ENCODE measurements at places on chromosomes 2 and 18.

- DNase-seq: no peak
Measured at GRCh38 chr2:55609938-55610578, 7.4 kb downstream of the PPP4R3B start.

DNA sequence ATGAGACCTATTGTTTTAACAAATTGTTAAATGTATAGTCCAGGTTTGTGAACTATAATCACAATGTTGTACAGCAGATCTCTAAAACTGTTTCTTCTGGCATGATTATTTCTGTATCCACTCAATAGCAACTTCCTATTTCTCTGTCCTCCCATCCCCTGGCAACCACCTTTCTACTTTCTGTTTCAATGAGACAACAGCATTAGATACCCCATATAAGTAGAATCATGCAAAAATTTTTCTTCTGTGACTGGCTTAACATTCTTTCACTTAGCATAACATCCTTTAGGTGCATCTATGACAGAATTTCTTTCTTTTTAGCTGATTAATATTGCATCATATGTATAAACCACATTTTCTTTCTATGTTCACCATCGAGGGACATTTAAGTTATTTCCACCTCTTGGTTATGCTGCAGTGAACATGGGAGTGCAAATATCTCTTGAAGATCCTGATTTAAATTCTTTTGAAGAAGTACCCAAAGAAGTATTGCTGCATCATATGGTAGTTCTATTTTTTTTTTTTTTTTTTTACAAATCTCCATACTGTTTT lies 713.5 kb downstream of the LRP1B start:
- DNase-seq: no peak

DNA sequence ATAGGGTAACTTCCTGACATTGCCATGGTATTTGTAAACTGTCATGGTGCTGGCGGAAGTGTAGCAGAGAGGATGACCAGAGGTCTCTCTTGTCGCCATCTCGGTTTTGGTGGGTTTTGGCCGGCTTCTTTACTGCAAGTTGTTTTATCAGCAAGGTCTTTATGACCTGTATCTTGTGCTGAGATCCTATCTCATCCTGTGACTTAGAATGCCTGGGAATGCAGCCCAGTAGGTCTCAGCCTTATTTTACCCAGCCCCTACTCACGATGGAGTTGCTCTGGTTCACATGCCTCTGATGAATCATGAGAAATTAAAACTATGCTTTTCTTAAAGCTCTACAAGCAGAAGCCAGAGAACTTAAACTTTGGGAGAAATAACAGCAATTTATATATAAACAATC lies 12.7 kb upstream of the NFU1 start:
- DNase-seq: no peak

DNA sequence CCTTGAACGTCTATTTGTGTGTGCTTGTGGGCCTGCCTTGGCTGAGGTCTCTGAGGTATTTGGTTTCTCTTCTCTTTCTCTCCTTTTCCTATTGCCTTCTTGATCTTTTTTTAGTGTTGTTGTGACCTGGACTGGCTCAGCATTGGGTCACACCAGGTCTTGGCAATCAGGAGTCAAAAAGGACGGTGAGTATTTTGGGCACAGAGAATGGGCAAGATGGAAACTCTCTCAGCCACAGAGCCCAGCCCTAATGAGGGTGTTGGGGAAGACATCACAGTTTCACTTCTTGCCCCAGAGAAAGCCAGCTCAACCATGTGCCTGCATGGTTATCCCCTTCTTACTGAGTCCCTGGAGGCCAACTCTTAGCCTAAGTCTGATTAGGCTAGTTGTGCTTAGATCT lies 13.7 kb upstream of the INO80C start:
- no peak for DNase-seq

GRCh38 chr18:50620319-50620718 lies 60.4 kb downstream of the MAPK4 start:
- DNase-seq: no peak

- DNase-seq: no peak
Measured at GRCh38 chr2:191295088-191295487, 49.9 kb downstream of the MYO1B start.

DNA sequence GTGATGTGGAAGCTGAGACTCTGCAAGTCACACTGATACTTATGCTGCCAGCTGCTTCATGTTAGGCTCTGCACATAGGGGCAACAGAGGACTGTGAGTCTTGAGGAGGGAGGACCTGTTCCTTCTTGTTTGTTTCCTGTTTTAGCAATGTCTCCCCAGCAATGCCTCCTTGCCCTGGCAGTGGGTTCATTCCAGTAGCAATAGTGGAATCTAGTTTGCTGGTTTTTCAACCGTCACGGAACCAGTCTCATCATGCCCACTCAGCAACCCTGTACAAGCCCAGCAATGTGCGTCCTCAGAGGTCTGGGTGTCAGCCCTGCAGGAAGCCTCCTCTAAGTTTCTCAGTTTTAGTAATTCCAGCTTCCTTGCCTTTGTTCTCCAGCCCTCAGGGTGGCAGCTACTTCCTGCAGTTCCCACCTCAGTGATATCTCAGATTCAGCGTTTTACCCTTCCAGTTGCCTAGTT lies 20.5 kb upstream of the ITGB6 start:
- DNase-seq: peak; percentile 19

DNA sequence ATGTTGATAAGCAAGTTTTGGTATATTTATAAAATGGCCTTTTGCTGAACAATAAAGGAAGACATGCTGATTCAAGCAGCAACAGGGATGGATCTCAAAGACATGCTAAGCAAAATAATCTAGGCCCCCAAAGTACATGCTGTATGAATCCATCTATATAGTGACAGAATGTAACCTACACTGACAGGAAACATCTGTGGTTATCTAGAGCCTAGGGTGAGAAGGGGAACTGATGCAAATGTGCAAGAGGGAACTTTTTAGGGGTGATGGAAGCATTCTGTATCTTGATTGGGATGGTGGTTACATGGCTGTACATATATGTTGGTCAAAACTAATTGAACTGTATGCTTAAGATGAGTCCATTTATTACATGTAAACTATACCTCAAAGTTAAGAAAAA lies 24.2 kb downstream of the CNRIP1 start:
- no peak for DNase-seq

DNA sequence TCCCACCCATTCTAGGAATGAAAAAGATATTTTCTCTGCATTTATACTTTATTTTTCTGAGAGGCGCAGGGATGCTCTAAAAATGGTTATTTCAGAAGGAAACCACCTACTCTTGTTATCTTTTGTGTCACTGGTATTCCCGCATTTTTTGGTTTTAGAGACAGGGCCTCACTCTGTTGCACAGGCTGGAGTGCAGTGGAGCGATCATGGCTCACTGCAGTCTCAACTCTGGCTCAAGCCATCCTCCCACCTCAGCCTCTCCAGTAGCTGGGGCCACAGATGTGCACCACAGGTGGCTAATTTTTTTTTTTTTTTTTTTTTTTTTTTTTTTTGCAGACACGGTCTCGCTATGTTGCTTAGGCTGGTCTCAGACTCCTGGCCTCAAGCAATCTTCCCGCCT lies 135.9 kb downstream of the NCK2 start:
- no peak for DNase-seq

GRCh38 chr2:48587961-48588360 lies 29.7 kb upstream of the GTF2A1L start:
- DNase-seq: no peak

Measured in stimulated activated CD4-positive, alpha-beta T cell treated with anti-CD3 and anti-CD28 coated beads, Interleukin-2, amount 100 ng/mL, for 48 hours (primary cell).